NCI-H526 (cell line): ENCODE measurements at places on chromosomes 7 and 10.

GRCh38 chr7:85471307-85471706, 284.5 kb upstream of the SEMA3D start:
- no peak for DNase-seq

GRCh38 chr10:78937800-78938694, 130.7 kb upstream of the ZMIZ1 start:
- no peak for DNase-seq

DNA sequence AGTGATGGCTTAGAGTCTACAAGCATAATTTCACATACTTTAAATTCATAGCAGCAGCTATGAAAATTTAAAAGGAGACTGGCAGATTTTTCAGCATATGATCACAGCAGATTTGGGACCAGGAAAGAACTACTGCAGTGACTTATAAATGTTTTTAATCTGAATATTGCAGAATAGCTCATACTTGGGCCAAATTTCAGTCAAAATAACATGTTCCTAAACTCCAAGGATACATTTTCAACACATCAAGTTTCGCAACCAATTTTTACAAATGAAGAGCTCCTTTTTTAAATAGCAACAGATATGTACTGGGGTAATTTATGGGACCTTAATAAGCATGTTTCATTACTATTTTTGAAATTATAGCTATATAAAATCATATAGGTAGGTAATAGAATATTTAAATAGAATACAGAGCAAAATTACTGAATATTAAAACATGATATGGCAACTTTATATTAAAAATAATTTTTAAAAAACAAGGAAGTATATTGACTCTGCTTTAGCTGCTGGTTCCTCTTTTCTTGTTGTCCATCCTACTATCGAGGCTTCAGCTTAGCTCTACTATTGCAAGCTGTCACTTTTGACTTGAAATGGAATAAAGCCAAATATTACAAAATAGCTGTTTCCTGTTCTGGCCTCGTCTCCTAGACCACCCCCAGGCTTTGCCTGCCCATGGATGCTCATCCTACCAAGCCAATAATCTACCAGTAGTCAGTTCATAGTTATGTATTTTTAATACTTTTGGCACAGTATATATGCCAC, 123.1 kb downstream of the NRBF2 start:
- no peak for DNase-seq

DNA sequence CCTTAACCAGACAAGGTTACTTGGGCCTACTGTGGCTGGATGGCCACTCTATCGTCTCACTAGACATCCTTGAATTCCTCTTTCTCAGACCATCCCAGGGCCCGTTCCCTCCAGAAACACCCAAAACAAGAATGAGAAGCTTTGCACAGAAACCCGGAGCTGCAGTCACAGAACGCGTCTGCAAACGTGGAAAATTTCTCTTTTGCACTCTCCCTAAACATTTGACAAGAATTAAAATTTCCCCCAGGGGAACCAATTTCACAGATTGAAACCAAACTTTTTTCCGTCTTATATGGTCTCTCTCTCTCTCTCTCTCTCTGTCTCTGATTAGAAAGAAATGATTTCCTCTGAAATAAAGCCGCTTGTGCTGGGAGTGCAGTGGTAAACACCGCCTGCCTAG, 120.7 kb downstream of the MKX start:
- DNase-seq, result no peak

- no peak for DNase-seq
These were observed 71.3 kb downstream of the SH3PXD2A start for GRCh38 chr10:103784089-103784488.

- no peak for DNase-seq
These were observed 349.4 kb downstream of the EXOC4 start for GRCh38 chr7:133602291-133602690.

DNA sequence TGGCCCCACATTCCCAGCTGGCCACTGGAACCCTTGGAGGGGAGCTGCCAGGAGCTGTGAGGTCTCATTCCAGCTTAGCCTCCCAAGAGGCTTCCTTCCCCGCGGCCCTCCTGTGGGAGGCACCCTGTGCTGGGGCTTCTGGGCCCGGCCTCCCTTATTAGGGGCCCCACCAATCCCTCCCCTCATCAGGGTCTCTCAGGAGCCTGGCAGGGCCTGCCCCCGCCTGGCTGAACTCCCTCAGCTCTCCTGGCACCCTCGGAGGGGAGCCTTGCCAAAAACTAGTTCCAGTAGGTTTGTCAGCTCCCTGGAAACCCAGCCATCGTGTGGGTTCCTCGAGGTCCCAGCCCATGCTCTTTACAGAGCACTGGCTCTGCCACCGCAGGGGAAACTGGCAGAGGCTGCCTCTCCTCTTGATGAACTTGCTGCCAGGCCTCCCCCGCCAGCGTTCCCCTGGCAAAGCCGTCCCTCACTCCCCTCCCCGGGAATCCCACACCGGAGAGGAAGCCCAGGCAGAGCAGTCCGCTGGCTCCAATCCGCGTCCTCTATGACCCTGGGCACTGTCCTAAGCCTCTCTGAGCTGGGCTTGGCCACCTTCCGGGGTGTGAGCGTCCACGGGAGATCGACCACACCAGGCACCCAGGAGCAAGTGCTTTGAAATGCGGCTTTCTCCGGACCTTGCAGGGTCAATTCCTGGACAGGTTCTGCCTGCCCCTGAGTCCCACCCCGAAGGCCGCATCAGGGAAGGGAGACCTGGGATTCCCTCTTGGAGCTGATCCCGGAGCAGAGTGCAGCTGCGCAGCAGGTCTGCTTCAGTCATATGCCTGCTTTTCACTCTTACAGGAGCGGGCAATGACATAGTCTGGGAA, 139.8 kb downstream of the ARHGAP22 start:
- no peak for DNase-seq

GRCh38 chr7:99459087-99459486, 6.9 kb downstream of the ATP5MF start:
- DNase-seq, result no peak

DNA sequence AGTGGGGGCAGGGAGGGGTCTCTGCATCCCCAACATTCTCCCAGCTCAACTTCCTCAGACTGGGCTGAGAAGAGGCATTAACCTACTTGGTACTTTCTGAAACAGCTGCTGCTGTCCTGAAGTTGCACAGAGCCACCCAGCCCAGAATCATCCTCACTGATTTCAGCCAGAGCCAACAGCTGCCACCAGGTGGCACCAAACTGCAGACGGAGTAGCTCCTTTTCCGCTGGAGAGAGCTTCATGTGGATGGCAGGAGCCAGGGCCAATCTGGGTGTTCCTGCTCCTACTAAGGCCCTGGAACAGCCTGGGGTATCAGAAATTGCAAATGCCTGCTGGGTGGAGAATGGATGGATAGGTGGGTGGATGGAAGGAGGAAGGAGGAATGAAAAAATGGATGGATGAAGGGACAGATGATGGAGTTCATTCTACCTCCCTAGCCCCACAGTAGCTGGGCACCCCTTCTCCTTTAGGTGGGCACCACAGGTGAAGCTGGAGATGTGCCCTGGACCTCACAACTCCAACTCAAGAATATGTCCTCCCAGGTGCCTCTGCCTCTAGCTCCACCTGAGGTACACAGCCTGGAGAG, 11.8 kb upstream of the DRGX start:
- peak; percentile 76 for DNase-seq

GRCh38 chr10:124211921-124212320, 118.5 kb upstream of the CHST15 start:
- no peak for DNase-seq

DNA sequence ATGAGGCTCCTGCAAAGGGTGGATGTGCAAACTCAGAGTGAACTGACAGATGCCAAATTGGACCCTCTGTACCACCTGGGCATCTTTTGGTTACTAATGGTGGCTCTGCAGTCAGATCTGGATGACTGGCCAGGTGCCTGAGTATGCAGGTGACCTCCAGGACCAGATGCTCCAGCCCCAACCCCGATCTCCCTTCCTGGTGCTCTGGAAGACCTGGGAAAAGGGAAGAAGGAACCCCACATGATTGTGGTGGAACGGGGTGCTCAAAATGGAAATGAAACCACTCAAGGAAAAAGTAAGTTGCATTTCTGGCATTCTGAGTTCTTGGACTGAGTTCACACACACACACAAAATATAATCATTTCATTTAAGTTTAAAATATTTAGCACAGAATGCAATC, 9.8 kb upstream of the AEBP1 start:
- no peak for DNase-seq

DNA sequence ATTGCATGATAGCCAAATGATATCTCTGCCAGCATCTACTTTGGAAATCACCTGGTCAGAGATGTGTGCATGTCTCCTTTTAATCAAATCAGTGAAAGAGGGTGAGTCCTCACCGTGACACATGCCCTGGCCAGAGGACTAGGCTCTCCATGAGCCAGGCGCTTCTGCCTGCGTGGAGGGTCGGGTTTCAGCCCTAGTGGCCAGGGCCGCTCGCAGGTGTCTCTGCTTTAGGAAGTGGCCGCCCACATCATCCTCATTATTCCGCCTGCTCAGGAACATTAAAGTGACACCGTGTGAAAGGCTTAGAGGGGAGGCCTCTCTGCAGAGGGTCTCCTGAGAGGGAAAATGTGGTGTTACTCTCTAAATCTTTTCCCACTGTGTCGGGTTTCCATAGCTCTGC, 173.6 kb upstream of the PRKCQ start:
- peak; percentile 13 for DNase-seq

- DNase-seq, result no peak
These were observed 58.0 kb downstream of the PLXDC2 start for GRCh38 chr10:19874190-19874589.

GRCh38 chr7:112341464-112341863, 108.8 kb upstream of the IFRD1 start:
- DNase-seq, result no peak

DNA sequence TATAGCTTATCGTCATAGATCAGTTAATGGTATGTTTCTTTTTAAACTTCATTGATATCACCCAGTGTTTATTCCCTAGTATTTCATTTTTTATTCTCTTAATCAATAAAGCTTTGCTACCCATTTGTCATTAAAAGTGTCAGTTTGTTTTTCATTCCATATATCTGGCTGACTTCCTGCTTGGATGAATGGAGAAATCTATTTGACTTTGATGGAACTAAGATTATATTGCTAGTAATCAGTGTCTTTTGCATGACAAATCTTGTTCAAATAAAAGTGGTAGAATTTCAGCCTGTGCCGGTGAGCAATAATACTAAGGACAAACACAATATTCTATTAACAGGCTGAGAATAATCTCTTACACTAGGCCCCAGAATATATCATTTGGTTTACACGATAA, 203.3 kb downstream of the SEC23IP start:
- DNase-seq, result peak; percentile 48

GRCh38 chr7:50499092-50499491, 48.9 kb upstream of the FIGNL1 start:
- DNase-seq, result no peak

DNA sequence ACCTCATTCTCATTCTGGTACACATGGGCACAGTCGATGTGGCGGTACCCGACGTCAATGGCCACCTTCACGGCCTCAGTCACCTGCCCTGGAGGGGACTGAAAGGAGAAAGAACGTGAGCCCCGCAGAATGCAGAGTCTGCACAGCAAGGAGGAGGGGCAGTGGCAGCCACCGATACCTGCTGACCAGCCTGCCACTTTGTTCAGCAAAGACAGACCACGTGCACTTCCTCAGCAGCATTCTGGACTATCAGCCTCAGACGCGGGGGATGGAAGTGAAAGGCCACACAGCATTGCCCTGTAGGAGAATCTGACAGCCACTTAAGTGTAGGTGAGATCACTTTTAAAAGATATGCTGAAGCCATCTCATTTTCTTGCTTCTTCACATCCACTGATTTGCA, 7.2 kb downstream of the AKR1B1 start:
- DNase-seq, result no peak

- DNase-seq, result no peak
These were observed 10.9 kb downstream of the C10orf71 start for GRCh38 chr10:49309691-49310411.

- no peak for DNase-seq
These were observed 64.8 kb downstream of the ITGB8 start for GRCh38 chr7:20395511-20395910.

- peak; percentile 34 for DNase-seq
These were observed 36.8 kb downstream of the WIPF3 start for GRCh38 chr7:29843093-29843492.

DNA sequence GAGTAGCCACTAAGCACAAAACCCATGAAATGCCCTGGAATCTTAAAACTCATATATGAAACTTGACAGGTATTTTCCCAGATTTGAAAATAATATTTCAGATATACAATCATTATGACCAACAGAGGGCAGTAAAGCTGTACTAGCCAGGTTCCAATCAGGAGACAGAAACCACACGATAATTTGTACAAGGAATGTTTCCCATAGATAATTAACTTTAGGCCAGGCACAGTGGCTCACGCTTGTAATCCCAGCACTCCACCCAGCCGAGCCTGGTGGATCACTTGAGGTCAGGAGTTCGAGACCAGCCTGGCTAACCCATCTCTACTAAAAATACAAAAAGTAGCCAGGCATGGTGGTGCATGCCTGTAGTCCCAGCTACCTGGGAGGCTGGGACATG, 31.0 kb upstream of the NUB1 start:
- peak; percentile 6 for DNase-seq

- no peak for DNase-seq
These were observed 187.4 kb downstream of the SEMA3D start for GRCh38 chr7:84999450-84999849.

DNA sequence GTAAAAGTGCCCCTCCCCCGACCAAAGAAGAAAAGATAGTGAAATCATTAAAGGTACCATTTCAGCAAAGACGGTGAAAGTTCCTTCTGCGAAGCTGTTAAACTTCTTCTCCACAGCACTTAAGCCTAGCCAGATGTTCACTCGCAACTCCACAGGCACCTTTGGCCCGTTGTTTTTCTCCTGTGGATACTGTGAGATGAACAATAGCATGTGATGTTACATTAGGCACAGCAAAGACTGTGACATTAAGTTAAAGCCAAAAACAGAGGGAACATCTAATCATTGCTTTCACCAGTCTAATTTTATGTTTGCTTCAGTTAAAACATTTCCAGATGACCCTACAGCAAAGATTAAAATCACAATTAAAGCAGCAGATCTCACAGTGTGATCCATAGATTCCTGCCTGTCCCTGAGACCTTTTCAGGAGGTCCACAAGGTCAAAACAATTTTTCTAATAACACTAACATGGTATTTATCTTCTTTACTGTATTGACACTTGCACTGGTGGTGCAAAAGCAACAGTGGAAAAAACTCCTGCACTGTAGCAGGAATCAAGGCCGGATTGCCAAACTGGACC, 112.5 kb downstream of the MYOF start:
- DNase-seq, result no peak

GRCh38 chr10:114228156-114228555, 10.9 kb upstream of the VWA2 start:
- DNase-seq, result no peak

DNA sequence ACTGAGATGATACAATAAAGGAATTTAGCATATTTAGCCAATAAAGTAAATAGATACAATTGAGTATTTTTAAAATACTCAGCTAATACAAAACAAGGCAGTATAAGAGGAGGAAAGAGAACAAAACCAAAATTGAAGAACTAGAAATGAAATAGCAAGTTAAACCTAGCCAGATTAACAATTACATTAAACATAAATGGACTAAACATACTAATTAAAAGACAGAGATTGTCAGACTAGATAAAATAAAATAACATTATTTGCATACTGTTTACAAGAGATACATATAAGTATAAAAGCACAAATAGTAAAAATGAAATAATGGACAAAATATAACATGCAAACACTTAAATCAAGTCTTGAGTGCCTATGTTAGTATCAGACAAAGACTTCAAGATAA, 517.7 kb upstream of the PHF14 start:
- DNase-seq, result no peak
